Aorta (tissue), 5 donors: ENCODE measurements at places on chromosomes 1 and 21. TPM values are rescaled to one million over a fixed set of nuclear protein-coding genes. Genes with fewer than 3 reads are reported as not detected.

Gene SLC5A9
- total RNA-seq = 0.51 TPM

Gene ELAPOR1
- total RNA-seq = 1.5 TPM

Gene F5
- 1.4 TPM for total RNA-seq

Gene PAQR6
- total RNA-seq = 0.81 TPM

Gene FAM177B
- not detected for total RNA-seq

Gene OR2M3
- not detected for total RNA-seq

Gene OR2T29
- not detected for total RNA-seq

Gene DIRAS3
- total RNA-seq = 2.1 TPM

Gene UBIAD1
- total RNA-seq = 8.9 TPM

GRCh38 chr21:28100366-28100765 is 892.3 kb downstream of the LTN1 start:
- no peak for DNase-seq

DNA sequence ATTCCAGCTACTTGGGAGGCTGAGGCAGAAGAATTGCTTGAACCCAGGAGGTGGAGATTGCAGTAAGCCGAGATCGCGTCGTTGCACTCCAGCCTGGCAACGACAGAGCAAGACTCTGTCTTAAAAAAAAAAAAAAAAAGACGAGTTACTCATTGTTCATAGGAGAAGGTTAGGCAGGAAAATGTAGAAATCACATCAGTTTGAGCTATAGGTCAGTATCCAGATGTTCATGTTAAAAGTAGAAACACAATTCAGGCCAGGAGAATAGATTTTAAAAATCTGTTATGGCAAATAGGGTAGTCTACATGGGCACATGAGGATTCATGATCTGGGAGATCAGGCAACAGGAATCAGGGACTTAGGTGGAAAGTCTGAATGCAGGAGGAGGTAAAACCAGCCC is 57.7 kb downstream of the SELENOF start:
- DNase-seq = no peak

GRCh38 chr1:230246551-230246950 is 179.5 kb downstream of the GALNT2 start:
- no peak for DNase-seq

- no peak for DNase-seq
These were observed 26.2 kb upstream of the NFIA start for GRCh38 chr1:61056196-61056572.

- DNase-seq = no peak
These were observed 5.4 kb downstream of the TNN start for GRCh38 chr1:175073061-175073460.

DNA sequence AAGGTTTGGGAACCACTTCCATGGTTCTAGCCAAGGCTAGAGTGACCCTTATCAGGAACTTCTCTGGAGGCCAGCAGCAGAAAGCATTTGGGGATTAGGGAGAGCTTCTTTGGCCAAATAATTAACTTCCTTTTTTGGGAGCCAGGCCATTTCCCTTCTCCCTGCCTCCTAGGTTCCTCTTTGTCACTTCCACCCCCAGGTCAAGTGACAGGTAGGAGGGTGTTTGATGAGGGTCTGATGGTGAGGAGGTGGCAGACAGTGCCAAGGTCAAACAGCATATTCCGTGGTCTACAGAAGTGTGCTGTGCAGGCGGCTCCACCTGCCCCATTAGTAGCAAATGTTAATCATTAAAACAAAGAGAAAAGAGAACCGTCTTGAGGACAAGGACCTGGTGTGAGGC is 1.9 kb upstream of the KCNA10 start:
- DNase-seq = no peak

DNA sequence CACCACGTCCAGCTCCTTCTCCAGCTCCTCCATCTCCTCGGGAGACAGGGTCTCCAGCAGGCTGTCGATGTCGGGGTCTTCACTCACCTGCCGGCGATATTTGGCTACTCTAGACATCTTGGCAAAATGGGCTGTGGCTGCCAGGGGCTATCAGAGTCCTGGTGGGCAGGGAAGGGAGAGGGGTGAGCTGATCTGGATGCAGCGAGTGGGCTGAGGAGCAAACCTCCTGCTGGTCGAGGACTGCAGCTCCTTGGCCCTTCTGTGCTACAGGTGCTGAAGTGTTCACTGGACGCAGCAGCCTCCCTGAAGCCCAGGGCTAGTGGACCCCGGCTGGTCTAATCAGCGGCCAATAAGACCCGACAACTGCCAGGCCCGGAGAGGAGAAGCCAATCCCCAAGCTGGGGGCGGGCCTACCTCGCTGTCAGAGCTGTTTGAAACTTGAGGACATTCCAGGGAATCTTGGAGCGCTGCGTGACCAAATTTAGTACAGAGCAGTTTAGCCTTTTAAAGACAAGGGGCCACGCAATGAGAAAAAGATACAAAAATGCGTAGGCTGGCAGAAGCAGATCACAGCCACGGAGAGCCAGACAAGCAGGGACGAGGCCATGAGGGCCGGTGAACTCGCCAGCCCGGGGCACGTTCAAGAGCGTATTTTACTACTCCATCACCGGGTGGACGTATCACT is at the start of gene LMOD1:
LMOD1 (minus strand) TSS at position 325 of the 685 bp plus-strand sequence; CDS start at position 117, 208 bp downstream.
- peak; percentile 95 for DNase-seq

DNA sequence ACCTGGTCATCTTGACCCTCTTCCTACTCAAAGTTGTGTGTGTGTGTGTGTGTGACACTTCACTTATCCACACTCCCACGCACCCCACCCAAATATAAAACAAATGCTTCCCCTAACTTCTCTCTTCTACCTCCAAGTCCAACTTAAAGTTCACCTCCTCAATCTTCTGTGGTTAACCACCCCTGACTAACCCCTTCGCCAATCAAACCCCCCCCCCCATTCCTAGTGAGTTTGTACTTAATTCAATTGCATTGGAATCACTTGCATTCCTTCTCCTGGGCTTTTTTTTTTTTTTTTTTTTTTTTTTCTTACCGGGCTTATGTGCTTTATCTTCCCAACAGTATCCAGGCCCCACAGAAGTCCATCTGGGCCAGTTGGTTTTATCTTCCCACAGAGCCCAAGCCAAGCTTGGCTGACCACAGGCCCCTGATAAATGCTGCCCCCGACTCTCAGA is 78.4 kb downstream of the CD58 start:
- no peak for DNase-seq

GRCh38 chr1:228402641-228403025 is 4.0 kb downstream of the TRIM11 start:
- DNase-seq = no peak

GRCh38 chr1:67190410-67190809 is 24.2 kb downstream of the IL23R start:
- no peak for DNase-seq

DNA sequence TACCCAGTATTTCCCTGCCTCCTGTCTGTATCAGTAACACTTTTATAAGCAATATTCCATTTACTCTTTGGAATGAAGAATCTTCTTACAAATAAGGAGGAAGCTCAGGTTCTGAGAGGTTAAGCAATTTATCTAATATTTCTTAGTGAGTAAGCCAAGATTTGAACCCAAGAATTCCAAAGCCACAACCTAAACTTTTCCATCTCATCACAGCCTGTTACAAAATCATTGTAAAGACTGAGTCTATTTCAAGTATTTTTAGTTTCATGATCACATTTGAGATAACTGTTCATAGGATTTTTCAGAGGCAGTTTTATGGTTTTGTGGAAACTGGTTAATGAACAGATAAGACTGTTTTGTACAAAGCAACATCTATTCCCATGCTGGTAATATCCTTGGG is 29.8 kb upstream of the HHAT start:
- DNase-seq = no peak

GRCh38 chr1:69455718-69456117 is 112.0 kb upstream of the LRRC7 start:
- no peak for DNase-seq

- DNase-seq = no peak
These were observed 1.3 kb upstream of the ATP1A1 start for GRCh38 chr1:116371752-116372151.

DNA sequence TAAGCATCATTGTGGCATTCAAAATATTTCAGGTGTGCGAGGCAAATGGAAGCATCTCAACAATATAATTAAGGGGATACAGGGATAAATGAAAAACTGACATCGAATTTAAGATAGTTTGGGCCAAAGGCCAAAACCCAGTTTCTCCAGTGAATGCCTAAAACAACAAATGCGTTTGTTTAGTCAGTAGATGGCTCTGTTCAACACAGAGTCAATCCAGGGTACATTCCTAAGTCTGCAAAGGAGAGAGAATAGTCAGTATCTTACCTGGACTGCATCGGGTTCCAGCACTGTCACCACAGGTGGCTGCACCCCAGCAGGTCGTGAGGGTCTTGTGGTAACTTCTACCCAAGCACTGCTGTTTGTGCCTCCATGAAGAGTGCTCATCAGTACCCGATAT is 321.1 kb downstream of the KCTD3 start:
- no peak for DNase-seq

DNA sequence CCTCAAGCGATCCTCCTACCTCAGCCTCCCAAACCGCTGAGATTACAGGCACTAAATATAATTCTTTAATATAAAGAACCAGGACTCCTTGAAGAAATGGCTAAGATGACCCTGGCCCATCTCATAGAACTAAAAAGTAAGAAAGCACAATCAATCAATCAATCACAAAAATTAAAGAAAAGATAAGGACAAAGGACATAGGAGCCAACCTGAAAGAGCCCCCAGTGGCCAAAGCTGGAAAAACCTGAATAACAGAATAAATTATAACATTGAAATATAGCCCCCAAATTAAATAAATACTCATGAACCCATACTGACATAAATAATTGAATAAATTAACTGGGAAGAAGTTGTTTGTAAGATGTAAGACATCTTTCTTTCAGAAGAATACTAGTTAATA is 8.9 kb downstream of the NUP210L start:
- DNase-seq = no peak

GRCh38 chr1:205916541-205916940 is 26.7 kb downstream of the SLC26A9 start:
- no peak for DNase-seq

DNA sequence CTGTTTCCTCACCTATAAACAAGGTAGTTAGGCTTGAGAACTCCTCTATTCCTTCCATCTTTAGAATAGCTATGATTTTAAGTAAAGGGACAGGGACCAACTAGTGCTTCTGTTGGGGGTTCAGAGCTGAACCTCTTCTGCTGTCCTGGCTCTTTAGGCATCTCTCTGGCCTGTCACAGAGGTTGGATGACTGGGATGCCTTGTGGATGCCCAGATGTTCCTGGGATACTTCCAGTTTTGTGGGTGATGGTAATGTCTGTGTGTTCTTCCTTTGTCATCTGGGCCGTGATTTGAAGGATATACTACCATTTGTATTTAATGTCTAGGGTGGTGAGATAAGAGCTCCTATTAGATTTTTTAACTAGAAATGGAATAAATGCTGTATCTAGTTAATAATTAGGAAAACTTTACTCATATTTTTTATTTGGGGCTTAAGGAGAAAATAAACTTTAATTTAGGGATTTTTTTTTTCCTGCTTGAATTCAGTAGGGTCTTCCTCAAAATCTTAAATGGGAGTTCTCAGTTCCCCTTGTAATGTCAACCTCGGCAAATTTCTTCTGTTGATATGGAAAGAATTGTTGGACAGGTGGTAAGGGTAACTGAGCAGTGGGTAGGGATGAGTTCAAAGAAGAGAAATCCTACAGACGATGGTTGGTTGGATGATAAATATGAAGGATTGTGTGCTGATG is 47.2 kb downstream of the LAMC1 start:
- DNase-seq = no peak

GRCh38 chr1:54553602-54554313 is 5.7 kb downstream of the ACOT11 start:
- DNase-seq = no peak
